ENCODE measurements at places on chromosomes 11 and 22.

GRCh38 chr11:102157219-102157618, 47.0 kb downstream of the YAP1 start:
- no peak for DNase-seq

- peak; percentile 66 for DNase-seq
Observed at GRCh38 chr22:40898850-40899357, 37.0 kb upstream of the DNAJB7 start.

- DNase-seq = no peak
Observed at GRCh38 chr11:84390441-84391078, 1104.4 kb upstream of the CCDC90B start.

- DNase-seq = no peak
Observed at GRCh38 chr22:41998361-41999261, at the start of gene WBP2NL. Gene WBP2NL (plus strand): TSS chr22:41998788. CDS start chr22:41998819, 31 bp downstream.

DNA sequence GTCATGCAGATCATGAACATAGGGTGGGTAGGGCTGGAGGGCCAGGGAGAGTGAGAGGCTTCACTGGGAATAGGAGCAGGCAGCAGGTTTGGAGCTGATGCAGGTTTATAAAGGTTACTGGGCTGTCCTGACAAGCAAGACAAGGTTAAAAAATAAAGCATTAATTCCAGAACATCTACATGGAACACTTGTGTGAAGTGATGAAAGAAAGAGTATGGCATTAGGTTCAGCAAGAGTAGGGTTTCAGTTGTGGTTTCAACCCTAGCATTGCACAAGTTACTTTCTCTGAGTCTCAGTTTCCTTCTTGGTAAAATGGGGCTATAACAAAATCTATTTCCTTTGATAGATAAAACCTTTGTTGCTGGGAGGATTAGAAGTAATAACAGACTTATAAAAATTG, 114.6 kb upstream of the SESN3 start:
- no peak for DNase-seq

GRCh38 chr22:32106930-32107329, 52.2 kb downstream of the C22orf42 start:
- DNase-seq = no peak

DNA sequence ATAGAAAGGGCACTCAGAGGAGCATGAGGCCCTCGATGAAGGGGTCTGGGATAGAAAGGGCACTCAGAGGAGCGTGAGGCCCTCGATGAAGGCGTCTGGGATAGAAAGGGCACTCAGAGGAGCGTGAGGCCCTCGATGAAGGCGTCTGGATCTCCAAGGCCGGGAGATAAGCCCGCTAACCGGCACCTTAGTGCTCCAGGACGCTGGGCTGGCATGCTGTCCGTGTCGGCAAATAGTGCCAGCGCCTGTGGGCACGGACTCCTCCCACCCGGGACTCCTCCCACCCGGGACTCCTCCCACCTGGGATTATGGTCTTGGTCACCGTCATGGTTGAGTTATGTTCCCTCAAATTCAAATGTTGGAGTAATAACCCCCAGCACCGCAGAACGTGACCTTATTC, 725.3 kb downstream of the BRD1 start:
- DNase-seq = no peak

DNA sequence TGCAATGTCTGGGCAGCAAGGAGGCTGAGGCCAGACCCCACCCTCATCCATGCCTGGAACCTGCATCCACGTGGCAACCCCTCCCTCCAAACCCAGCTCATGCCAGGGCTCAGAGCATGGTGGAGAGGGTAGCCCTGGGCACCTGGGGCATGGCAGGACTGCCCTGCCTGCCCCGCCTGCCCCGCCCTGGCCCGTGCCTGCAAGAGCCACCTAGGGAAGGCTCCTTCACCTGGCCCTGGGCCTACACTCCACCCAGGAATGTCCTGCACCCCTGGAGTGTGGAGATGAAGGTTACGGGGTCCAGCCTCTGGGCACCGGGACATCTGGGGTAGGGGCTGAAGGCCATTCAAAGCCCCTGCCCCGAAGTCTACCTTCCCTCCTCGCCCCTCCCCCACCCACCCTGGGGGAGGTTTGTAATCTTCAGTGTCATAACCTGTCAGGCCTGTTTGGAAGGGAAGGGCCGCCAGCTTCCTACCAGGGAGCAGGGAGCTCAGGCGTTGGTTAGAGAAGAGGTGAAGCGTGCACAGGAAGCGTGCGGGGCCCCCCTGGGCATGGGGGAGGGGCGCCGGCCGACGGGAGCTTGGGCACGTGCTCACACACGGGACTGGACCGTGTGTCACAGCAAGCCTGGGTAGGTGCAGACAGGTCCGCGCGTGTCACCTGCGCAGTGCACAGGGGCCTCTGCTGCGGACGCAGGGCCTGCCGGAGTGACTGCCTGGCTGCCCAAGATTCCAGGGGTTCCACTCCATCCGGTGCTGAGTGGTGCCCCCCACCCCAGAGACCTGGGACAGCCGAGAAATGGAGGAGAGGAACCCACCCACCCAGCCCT, 30.7 kb upstream of the TH start:
- DNase-seq = no peak

DNA sequence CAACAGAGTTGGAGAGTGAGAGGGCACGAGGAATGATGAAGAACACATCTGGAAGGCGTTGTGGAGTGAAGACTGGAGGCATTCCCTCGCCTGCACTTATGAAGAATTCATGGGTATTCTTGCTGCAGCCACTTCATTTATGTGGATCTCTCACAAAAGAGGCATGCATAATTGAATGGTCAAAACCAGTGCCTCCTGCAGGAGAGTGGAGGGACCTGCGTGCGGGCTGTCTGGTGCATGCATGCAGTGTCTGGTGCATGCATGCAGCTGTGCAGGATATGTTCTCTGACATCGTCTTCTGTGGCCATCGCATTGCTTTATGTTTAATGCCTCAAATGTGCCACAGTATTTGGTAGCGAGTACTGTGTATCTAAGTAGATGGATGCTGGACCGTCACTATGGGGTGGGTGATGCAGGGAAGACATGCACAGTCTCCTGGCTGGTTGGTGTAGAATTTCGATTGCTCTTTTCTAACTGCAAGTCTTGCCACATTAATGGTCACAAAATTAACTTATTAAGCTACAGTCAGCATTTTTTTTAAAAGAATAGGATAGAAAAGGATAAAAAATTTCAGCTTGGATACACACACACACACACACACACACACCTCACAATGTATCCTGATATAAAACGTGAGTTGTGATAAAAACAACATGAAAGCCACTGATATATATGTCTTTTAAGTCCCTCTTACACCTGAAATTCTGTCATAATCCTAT, 20.9 kb upstream of the NTM start:
- DNase-seq = no peak

- peak; percentile 15 for DNase-seq
Observed at GRCh38 chr11:102530558-102530957, at the start of gene MMP7. Gene MMP7 (minus strand): TSS chr11:102530747. CDS start chr11:102530700, 47 bp downstream.

DNA sequence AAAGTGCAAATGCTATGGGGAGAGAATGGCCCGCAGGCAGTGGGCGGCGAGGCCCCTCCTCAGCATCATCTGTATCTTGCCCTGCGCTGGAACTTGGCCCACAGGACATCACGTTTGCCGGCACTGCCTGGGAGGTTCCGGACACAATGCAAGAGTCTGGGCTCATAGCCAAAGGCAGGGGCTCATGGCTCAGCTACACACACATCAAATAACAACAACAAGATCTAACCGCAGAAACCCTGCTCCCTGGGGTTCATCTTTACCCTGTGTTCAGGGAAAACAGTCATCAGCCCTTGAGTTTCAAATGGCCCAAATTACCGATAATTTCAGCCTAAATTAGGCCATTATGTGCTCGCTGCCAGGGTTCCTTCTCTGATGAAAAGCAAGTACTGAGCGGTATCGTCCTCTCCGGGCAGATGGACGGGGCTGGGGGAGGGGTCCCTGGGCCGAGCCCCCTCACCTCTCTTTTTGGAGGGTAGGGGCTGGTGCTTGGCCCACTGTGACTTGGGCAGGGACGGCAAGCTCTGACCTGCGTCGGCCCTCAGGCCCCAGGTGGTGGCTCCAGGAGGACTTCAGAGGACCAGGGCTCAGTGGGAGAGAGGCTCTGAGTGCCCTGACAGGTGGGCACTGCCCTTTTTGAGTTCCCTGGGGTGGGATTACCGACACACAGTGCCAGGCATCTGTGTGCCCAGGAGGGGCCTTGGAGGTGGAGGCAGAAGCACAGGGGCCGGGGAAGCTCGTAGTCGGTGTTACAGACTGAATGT, 25.0 kb upstream of the GAL start:
- DNase-seq = peak; percentile 87

DNA sequence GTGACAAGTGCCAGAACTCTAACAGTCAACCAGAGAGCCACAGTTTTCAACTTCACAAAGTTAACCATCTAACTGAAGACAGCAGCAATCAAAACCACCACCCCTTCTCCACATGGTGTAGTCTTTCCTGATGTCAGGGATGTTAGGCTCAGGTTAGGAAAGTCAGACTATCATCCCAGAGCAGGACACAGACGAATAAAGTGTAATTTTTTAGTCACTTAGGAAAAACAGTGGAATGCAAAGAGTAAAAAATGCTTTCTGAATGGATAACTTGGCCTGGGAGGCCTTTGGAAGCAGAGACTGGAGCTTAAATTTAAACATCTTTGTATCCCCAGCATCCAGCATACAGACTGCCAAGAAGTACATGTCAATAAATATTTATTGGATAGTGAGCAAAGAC, 15.4 kb downstream of the OR51B4 start:
- DNase-seq = no peak

DNA sequence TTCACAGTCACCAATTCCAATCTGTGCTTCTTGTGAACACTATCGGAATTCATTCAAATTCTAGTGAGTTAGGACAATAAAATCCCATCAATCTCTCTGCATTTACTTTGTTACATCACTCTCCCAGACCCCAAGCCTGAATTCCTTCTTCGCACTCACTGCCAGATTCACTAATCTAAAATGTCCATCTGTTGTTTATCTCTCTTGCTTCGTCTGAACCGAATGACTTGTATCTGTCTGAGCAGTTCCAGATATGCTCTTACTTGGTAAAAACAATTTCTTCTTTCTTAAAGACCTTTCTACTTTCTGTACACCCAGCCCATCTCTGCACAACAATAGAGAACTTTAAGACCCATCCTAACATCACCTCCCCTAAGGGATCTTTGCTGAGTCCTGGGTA, 7.0 kb downstream of the MMP10 start:
- no peak for DNase-seq

DNA sequence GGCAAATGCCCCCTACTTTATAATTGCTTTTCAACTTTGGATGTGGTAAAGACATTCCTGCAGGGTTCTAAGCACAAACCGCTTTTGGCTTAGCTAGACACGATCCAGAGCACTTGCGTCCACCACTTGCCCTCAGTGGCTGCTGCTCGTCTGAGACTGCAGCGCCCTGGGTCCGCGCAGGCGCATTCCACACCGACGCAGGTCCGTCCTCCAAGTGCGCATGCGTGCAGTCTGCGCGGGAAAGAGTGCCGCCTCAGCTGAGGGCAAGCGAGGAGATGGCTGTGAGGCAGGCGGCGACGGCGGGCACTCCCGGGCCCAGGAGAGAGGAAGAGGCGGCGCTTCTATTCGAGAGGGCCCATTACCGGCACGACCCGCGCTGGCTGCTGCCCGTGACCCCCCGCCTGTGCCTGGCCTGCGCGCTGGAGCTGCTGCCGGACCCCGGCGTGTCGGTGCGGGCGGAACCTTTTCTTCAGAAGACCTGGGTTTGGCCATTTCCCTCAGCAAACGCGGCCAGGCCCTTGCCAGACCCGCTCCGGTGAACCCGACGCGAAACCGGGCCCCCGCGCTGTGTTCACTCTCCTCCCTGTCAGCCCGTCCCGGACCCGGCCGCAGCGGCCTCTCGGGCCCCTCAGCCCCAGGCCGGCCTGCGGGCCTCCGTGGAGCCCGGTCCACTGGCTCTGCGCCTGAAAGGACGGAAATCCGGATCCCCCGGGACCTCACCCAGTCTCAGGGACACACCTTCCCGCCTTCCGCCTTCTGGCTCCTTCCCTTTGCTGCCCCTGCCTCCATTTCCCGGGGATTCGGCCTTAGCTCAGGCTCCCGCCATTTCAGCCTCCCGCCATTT, at the start of gene MEI1:
MEI1 (plus strand) TSS at position 240 of the 844 bp plus-strand sequence; CDS start at position 276, 36 bp downstream.
- no peak for DNase-seq

Data from HFFc6 (cell line).